ENCODE measurements at places on chromosomes 7 and 10.

GRCh38 chr7:11592699-11593098 is 239.3 kb downstream of the THSD7A start:
- no peak for DNase-seq
- no peaks in the 10 kb centered on the region for H3K36me3 ChIP-seq
- no peaks in the 10 kb centered on the region for H3K27me3 ChIP-seq
- no peak overlapping the region for H3K4me3 ChIP-seq

DNA sequence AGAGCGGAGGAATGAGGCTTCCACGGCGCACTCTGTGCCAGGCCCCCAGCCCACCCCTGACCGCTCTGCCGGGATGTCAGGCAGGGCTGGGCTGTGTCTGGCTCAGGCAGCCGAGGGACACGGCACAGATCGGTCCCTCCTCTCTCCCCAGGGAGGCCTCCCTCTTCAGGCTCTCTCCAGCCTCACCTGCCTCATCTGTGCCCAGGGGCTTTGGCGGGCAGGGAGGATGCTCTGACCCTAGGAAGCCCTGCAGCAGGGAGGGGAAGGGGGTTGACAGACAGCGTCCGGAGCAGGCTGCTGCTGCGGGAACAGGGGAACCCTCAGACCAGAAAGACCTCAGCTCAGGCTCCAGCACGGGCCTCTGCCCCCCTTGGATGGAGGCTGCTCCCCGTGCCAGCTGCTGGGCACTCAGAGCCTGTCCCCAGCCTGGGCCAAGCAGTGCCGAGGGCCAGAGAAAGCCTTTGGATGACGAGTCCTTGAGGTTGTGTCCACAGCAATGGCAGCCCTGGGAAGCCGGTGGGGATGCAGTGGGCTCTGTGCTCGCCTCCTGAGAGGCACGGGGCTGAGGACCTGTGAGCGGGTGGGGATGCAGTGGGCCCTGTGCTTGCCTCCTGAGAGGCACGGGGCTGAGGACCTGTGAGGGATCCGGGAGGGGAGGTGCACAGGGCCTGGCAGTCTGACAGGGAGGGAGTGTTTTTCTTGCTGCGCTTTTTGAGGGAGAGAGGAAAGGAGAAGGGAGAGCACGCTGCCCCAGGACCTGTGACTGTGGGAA is 66.9 kb downstream of the FOXL3 start:
- H3K36me3 ChIP-seq = no peaks in the 10 kb centered on the region
- H3K4me3 ChIP-seq = no peak overlapping the region
- no peak for DNase-seq
- H3K27ac ChIP-seq = no peak overlapping the region
- no peaks in the 10 kb centered on the region for H3K4me1 ChIP-seq

GRCh38 chr10:98038288-98038687 is 7.9 kb upstream of the CRTAC1 start:
- DNase-seq = no peak
- no peaks in the 10 kb centered on the region for H3K4me1 ChIP-seq
- H3K27ac ChIP-seq = no peak overlapping the region
- no peak overlapping the region for H3K4me3 ChIP-seq
- no peaks in the 10 kb centered on the region for H3K36me3 ChIP-seq

DNA sequence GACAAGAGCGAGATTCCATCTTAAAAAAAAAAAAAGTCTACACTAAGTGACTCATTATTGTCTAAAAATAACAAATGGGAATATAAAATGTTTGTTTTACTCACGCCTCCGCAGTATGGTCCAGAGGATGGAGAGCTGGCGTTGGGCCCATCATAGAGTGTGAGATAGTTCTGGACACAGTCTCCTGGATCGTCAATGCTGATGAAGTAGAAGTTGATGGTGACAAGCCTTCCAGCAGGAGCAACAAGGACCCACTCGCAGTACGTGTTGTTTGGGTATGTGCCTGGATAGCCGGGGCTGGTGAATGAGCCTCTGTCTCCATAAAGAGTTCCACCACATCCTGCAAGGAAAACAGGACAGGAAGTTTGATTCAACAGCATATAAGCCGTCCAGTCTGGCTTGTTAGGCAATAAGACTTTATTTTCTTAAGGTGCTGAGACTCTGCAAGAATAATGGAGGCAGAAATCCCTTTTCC is 11.5 kb upstream of the RSU1 start:
- no peak overlapping the region for H3K4me3 ChIP-seq
- H3K4me1 ChIP-seq = no peaks in the 10 kb centered on the region
- H3K27me3 ChIP-seq = no peaks in the 10 kb centered on the region
- peak overlapping the region; percentile 41 for H3K27ac ChIP-seq

DNA sequence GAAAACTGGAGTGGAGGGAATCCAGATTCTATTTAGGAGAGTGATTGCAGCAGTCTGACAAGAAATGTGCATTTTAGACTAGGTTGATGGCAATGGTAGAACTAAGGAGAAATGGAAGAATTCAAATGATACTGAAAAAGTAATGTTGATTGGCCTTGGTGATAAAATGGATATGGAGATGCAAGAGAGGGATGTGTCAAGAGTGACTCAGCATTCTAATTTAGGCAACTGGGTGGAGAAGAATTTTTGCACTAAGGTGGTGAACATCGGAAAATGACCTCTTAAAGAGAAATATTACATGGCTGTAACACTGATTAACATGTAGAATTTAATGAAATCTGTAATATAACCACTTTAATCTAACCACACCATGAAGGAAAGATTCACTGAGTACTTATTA is 806.5 kb downstream of the PHTF2 start:
- H3K36me3 ChIP-seq = no peaks in the 10 kb centered on the region
- no peak overlapping the region for H3K4me3 ChIP-seq
- no peak for DNase-seq
- no peaks in the 10 kb centered on the region for H3K4me1 ChIP-seq
- H3K27me3 ChIP-seq = no peaks in the 10 kb centered on the region
- H3K27ac ChIP-seq = no peak overlapping the region

DNA sequence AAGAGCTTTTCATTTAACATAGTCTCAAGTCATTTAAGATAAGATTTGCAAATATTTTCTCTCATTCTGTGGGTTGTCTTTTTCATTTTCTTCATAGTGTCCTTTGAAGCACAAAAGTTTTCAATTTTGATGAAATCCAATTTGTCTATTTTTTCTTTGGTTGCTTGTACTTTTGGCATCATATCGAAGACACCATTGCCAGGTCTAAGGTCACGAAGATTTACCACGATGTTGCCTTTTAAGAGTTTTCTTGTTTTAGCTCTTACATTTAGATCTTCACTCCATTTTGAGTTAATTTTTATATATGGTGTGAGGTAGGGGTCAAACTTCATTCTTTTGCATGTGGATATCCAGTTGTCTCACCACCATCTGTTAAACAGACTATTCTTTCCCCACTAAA is 34.7 kb downstream of the TMEM270 start:
- DNase-seq = no peak
- H3K27ac ChIP-seq = peak overlapping the region; percentile 81
- H3K4me1 ChIP-seq = peaks cover 5% of the 10 kb centered on the region
- H3K27me3 ChIP-seq = no peaks in the 10 kb centered on the region

DNA sequence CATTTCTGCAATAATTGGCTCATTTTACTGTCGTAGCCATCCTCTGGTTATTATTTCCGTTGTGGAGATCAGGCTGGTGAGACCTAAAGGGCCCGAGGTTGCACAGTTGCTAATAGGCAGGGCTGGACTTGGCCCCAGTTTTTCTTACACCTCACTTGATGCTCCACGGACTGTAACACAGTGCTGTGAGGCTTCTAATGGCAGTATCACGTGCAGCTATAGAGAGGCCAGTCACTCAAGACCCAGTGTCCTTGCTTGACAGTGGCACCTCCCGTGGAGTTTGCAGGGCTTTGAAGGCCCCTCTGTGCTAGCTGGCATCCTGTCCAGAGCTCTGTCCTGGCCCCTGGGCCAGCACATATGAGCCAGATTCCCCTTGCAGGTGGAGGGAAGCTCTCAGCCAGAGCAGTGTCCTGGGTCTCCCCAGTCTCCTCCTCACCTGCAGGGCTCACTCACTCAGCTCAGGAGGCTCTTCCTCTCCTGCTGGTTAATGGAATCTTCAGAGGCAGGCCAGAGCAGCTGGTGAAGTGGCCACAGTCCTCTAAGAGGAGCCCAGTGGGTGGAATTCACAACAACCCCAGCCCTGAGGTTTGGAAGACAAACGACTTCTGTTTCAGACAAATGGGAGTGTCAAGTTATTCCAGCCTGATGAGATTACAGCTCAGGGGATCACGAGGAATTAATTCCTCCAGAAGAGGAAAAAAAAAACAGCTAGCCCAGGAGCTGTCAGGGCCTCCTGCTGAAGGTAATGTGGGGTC is 114.2 kb upstream of the FAM180A start:
- H3K4me1 ChIP-seq = no peaks in the 10 kb centered on the region
- no peak overlapping the region for H3K27ac ChIP-seq
- DNase-seq = no peak
- H3K27me3 ChIP-seq = no peaks in the 10 kb centered on the region

DNA sequence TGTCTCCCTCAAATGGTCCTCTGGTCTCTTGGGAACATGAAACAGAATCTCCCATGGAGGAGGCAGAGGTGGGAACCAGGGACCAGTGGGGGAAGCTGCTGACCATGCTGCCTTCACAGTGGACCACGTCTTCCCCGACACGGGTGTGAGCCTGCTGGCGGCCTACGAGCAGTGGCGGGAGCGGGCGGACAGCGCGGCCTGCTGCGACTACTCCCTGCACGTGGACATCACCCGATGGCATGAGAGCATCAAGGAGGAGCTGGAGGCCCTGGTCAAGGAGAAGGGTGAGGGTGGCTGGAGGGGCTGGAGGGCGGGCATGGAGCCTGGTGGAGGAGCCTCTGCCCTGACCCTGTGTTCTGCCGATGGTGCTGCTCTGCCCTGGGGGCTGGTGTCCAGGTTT is 8.0 kb downstream of the DPYSL4 start:
- H3K27me3 ChIP-seq = no peaks in the 10 kb centered on the region
- H3K36me3 ChIP-seq = no peaks in the 10 kb centered on the region
- no peak overlapping the region for H3K27ac ChIP-seq

- H3K27ac ChIP-seq = no peak overlapping the region
- no peaks in the 10 kb centered on the region for H3K27me3 ChIP-seq
- no peaks in the 10 kb centered on the region for H3K36me3 ChIP-seq
- no peak for DNase-seq
- no peak overlapping the region for H3K4me3 ChIP-seq
Observed at GRCh38 chr7:51456431-51457060, 139.9 kb upstream of the COBL start.

DNA sequence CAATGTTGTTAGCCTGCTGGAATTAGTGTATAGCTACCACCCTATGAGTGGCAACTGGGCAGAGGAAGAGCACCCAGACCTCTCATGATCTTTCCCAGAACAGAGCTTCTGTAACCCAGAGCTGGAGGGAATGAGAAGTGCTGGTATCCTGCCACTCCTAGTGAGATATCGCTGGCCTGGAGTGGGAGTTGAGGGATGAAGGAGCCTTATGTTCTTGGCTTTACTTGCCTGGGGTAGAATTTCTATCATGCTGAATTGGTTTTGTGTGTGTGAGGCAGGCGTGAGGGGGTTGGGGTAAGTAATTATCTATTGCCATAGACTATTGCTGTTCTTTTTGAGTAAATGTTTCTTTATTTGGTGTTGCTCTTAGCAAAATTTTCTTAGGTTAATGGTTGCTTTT is 146.6 kb downstream of the ATRNL1 start:
- no peak for DNase-seq
- no peaks in the 10 kb centered on the region for H3K4me1 ChIP-seq
- no peak overlapping the region for H3K27ac ChIP-seq
- H3K4me3 ChIP-seq = no peak overlapping the region

DNA sequence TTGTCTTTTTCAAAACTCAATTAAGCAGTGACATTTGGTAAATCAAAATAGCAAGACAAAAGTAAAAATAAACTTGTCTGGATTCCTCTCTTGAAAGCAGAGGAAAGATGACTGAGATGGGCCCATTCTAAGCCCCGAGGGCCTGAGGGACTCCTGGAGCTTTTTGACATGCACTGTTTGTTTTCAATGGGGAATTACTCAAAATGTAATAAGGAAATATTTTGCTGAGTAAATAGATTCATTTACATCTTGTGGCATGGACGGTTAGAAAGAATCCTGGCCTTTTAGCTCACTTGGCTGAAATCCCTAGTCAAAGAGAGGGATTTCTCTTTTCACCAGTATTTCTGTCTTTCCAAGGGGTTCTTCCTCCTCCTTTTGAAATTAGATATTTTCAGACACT is 108.0 kb downstream of the MKX start:
- no peaks in the 10 kb centered on the region for H3K36me3 ChIP-seq
- H3K4me3 ChIP-seq = no peak overlapping the region
- H3K27ac ChIP-seq = no peak overlapping the region
- H3K4me1 ChIP-seq = no peaks in the 10 kb centered on the region

- H3K4me3 ChIP-seq = peak overlapping the region; percentile 30
- no peaks in the 10 kb centered on the region for H3K36me3 ChIP-seq
- H3K4me1 ChIP-seq = no peaks in the 10 kb centered on the region
- no peak for DNase-seq
Observed at GRCh38 chr7:33814400-33814799, 90.9 kb upstream of the BMPER start.

- no peaks in the 10 kb centered on the region for H3K4me1 ChIP-seq
- DNase-seq = no peak
- H3K27ac ChIP-seq = no peak overlapping the region
- H3K4me3 ChIP-seq = no peak overlapping the region
- no peaks in the 10 kb centered on the region for H3K27me3 ChIP-seq
Observed at GRCh38 chr10:18501198-18501597, 150.2 kb downstream of the NSUN6 start.

- H3K27ac ChIP-seq = no peak overlapping the region
- no peak overlapping the region for H3K4me3 ChIP-seq
- H3K4me1 ChIP-seq = no peaks in the 10 kb centered on the region
- H3K27me3 ChIP-seq = no peaks in the 10 kb centered on the region
- DNase-seq = no peak
Observed at GRCh38 chr7:13115855-13116254, 428.4 kb downstream of the ARL4A start.

DNA sequence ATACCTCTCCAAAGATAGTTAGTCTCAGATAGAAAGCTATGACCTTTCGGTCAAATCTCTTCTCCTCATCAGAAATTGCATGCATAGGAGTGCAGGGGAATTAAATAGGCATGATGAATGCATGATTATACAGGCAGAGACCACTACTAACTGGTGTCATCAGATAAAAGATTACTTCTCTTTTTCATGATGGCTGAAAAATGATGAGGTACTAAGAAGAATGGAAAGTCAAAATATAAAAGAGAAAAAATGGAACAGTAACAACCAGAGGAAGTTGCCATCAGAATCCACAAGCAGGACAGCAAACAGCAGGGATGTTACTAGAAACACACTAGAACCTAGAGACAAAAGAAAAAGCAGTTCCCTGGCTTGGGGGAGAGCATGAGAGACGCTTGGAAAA is 31.6 kb downstream of the CTTNBP2 start:
- no peaks in the 10 kb centered on the region for H3K4me1 ChIP-seq
- no peak overlapping the region for H3K4me3 ChIP-seq

DNA sequence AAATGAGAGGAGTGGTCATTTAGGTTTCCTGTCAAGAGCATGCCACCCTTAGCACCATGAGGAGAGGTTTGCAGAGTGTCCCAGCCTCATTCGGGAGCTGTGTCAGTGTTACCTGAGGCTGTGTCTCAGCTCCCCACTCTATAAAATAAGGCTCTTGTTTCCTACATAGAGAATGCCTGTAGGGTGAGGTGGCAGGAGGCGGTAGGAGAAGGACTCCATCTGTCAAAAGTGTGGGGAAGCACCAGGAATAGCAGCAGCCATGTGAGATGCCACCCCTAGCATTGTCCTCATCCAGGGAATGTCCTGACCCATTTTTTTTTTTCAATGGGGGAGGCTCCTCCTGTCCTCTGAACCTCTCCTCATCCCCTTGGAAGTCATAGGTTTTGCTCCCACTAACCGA is 451.2 kb downstream of the PLXNA4 start:
- no peak overlapping the region for H3K27ac ChIP-seq
- H3K4me3 ChIP-seq = no peak overlapping the region
- H3K4me1 ChIP-seq = no peaks in the 10 kb centered on the region
- no peaks in the 10 kb centered on the region for H3K27me3 ChIP-seq
